Trophoblast cell (in vitro differentiated cells and primary cell): ENCODE measurements at places on chromosomes 7 and 10.

DNA sequence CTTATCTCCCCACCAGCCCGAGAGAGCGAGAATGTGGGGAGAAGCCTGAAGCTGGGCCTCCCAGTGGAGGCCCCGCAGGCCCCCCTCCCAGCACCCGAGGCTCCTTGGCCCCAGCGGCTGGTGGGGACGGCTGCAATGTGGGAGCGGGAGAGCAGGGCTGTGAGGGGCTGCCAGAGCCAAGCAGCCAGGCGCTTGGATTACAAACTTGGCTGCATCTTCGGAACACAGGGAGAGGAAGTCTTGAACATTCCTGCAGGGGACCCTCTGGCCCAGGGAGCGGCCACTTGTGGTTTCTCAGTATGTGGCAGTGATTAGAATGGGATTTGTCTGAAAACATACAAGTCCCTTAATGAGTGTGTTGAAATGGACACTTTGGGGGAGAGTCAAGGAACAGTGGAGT is 23.2 kb downstream of the ELN start:
- DNase-seq = no peak

GRCh38 chr7:87144173-87144657 is 8.0 kb upstream of the DMTF1 start:
- no peak for DNase-seq

DNA sequence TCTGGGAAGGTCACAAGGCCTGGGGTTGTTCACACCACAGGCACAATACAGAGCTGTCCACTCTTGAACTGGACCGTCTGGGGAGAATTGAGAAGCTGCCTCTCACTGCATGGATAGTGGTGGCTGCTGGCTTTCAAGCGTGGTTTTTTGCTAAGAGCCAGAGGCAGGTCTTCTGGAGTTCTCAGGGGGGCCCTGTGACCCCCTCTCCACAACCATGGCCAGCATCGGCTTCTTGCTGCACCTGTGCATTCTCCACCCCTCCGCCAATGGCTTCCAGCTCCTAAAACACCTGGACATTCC is 140.3 kb downstream of the ADCY1 start:
- no peak for DNase-seq

DNA sequence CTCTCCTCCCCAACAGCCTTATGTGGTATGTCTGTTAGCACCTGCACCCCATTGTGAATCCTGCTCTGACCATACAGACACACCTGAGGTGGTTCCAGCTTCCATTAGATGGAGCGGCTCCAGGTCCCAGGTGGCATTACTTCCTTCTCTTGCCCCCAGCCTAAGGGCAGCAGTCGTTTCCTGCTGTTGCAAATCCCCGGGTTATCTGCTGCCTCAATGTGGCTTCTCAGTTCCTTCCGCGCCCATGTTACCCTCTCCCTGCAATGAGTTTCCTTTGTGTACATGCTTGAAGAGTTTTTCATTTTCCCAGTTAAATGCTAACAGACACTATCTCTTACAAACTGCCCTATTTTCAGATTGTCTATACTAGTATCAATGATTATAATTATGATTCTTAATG is 62.8 kb upstream of the PRKCQ start:
- no peak for DNase-seq

- no peak for DNase-seq
These were observed 49.2 kb upstream of the NKX6-2 start for GRCh38 chr10:132834891-132835847.

- no peak for DNase-seq
These were observed 40.2 kb downstream of the FRMPD2 start for GRCh38 chr10:48234295-48234694.

GRCh38 chr7:43314379-43315158 is 202.1 kb downstream of the HECW1 start:
- DNase-seq = peak; percentile 50

- DNase-seq = no peak
These were observed 78.8 kb upstream of the ANKRD1 start for GRCh38 chr10:90999512-91000172.

GRCh38 chr7:71630516-71630915 is 498.6 kb downstream of the GALNT17 start:
- DNase-seq = no peak

DNA sequence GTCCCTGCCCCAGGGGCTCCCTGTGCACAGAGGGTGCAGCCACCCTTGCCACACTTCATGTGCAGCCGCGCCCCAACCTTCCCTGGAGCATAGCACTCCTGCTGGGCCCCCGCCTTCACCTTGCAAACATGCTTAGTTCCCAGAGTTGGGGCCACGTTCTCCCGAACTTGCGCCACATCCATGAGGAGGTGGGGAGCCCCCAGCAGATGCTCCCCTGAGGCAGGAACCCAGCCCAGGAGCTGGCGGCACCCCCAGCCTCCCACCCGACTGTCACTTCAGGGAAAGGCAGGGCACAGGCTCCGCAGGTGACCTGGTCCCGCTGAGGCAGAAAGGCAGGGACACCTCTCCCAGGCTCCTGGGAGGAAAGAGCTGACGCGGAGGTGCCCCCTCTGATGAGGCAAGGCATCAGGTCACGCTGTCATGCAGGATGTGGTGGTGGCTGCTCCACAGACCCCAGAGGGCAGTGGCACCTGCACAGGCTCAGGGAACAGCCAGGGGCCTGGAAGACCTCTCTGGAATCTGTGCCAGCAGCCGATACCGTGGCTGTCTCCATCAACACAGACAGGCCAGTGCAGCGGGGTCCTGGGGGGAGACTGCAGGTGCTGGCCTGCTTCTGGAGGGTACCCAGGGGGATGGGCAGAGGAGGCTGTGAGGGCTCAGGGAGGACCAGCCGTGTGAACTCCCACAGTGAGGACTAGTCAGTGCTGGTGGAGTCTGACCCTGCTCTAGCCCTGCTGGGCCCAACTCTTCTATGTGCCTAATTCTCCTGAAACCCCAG is 221.3 kb downstream of the MAD1L1 start:
- DNase-seq = no peak

GRCh38 chr10:56370217-56371113 is 9.4 kb upstream of the ZWINT start:
- peak; percentile 22 for DNase-seq

DNA sequence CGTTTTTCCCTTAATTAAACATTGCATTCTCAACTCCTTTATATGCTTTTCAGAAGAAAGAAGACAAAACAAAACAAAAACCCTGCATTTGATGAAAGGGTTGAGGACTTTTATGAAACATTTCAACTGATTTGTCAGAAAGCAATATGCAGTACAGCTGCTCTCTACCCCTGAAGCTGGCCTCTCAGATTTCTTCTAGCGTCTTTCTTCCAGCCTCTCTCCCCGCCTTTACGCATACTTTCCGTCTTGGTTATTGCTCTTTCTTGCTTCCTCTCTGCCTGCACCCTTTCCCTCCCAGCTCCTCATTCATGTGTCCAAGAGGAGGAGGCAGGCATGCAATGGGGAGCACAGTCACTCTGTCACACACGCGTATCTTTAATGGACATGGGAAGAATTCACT is 91.0 kb upstream of the COL1A2 start:
- DNase-seq = peak; percentile 39

DNA sequence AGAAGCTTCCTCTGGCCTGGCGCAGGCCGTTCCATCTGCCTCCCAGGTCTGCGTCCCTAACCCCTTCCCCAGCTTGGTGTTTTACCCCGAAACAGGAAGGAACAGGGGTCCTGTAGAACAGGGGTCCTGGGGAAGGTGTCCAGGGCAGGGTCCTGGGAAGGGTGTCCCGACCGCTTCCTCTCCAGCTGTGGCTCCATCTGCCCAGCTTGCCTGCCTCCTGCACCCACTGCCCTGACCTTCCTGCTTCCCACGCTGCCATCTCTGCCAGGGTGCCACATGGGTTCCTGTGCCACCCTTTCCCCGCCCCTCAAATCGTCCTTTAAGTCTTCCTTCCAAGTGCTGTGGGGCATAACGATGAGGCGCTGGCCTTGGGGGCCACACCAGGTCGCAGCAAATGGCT is 32.4 kb downstream of the WDR86 start:
- no peak for DNase-seq

DNA sequence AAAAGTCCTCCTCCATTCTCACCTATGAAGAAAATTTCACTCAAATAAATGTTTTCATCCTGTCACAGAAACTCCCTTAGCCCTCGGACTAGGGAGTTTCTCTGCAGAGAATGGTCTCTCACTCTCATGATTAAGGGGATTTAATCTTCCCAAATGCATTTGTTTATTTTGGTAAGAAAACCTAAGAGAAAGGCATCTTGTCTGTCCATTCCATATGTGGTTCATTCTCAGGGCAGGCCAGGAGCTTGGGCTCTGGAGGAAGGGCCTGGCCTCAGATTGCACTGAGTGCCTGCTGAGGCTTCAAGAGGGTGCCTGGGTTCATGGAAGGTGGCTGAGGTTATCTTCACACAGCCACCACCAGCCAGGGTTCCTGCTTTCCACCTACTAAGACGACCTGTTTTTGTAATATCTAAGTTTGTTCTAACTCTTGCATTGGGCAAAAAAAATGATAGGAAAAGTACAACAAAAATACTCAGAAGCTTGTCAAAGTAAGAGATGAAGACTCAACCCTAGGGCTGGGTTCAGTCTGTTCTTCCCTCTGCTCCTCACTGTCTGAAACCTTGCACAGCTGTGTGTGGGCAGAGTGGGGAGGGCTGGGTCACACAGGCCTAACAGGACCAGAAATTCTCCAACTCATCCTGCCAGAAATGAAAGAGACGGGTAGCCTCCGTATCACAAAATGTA is 186.7 kb downstream of the CXCL12 start:
- DNase-seq = no peak

DNA sequence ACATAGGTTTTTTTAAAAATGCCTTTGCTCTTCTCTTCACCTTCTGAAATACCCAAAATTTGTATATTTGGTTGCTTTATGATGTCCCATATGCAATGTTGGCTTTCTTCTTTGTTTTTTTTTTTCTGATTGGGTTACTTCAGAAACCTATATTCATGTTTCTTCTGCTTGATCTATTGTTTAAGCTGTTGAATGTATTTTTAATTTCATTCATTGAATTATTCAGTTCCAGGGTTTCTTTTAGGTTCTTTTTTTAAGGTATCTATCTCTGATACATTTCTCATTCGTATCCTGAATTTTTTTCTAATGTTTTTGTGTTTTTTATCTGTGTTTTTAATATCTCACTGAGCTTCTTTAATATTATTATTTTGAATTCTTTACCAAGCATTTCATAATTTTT is 221.0 kb upstream of the MTPN start:
- DNase-seq = no peak

GRCh38 chr10:123135415-123136141 is at the start of gene HMX3:
TSS of gene HMX3 (plus strand) at chr10:123135970. CDS start at chr10:123136051, 81 bp downstream.
- no peak for DNase-seq

GRCh38 chr10:119412244-119413092 is 130.1 kb downstream of the RGS10 start:
- DNase-seq = no peak

DNA sequence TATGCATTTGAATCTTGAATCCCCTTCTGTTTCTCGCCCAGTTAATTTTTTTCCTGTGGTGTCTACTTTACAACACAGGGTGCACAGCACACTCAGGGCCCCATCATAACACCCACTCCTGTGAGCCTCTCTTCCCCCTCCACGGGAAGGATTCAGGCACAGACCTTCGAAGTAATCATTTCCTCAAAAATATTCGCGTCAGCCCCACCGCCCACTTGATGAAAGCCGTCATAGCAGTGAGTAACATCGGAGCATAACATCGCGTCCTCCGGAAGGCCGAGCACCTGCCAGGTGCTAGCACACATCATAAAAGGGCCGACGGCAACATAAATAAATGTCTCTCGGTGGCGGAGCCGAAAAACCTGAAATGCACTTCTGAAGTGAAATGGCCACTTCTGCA is 201.7 kb upstream of the ADARB2 start:
- DNase-seq = no peak

DNA sequence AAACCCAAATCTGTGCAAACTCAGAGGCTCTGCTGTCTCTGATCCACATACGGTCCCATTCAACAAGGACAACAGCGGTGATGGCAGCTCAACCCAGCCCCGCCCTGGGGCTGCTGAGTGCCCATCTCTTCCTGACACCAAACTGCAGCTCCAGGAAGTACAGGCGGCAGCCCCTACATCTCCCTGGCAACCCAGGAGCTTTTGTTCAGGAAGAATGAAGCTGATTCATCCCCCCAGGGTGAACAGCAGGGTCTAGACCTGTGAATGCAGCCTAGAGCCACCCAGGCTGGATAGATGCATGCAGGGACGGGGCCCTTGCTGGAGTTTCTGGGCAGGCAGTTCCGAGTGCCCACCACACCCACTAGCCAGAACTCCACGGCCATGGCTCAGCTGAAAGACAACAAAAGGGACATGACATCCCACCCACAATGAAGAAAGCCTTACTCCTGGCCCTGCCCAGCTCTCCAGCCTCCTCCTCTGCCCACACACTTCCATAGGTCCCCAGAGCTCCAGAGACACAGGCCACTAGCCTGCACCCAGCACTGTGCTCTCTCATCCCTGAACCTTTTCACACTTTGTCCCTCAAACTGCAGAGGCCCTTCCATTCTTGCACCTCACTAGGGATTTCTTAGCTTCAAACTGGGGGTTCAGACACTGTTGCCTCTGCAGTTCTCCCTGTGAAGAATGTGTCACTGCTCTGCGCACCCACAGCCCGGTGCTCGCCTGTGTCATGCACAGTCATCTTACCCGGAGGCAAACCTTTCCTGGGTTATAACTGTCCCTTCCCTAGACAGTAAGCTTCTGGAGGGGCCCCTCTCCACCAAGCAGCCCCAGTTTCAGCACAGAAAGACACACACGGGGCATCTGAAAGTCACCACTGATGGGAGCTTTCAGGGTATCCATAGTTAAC is 99.1 kb downstream of the GRID1 start:
- no peak for DNase-seq

DNA sequence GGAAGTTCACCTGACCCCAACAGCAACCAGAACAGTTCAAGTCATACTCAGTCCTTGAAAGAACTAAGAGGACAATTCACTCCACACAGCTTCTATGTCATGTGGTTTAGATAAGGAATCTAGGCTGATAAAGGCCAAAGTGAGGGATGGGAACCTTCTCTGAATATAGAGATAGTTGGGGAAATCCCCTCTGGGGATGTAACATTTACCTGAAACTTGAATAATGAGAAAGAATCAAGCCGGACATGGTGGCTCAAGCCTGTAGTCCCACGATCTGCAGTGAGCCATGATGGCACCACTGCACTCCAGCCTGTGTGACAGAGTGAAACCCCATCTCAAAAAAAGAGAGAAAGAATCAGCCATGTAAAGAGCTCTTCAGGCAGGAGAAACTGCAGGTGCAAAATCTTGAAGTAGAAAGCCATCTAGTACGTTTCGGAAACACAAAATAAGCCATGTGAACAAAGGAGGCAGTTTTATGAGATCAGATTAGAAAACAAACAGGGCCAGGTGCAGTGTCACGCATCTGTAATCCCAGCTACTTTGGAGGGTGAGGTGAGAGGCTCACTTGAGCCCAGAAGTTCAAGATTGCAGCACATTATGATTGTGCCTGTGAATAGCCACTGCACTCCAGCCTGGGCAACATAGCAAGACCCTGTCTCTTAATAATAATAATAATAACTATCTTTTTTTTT is 4.5 kb upstream of the DNMBP start:
- no peak for DNase-seq

- peak; percentile 74 for DNase-seq
These were observed 14.7 kb downstream of the FKBP6 start for GRCh38 chr7:73342645-73343044.

DNA sequence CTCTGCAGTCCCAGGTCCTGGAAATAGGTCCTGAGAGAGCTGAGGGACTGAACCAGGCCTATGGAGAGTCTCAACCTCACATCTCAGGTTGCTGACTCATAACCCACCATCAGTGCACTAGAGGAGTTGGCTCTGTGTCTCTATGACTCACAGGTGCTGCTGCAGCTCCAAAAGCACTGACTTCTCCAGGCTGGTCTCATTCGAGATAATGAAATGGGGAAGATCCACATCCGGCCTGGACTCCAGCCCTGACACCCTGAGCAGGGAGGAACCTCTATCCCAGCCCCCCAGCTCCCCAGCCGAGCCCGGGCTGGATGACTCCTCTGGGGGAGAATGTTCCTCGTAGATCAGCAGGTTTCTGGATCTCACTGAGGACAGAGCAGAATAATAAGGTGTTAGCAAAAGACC is 35.5 kb upstream of the DGKI start:
- DNase-seq = peak; percentile 63
